ENCODE measurements at places on chromosomes 1 and 21.
A peak's percentile ranks its signal among the peaks of the same experiment; 100 is the strongest.

DNA sequence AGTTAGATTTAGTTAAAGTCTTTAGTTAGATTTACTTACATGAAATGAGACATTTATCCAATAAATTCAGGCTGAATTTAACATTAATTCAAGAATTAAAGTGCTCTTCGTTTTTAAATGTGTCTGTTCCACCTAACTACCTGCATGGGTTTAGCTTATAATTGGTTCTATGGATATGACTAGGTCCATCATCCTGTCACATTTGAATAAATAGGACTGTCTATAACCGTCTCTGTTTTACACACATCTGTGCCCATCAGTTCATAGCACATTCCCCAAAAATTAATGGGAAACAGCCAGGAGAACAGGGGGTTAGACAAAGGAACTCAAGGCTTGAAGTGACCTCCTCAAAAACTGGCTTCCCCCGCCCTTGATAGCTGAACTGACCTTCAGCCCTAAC is 219.6 kb downstream of the MRPL39 start:
- no peaks in the 10 kb centered on the region for H3K36me3 ChIP-seq
- H3K27me3 ChIP-seq = no peaks in the 10 kb centered on the region
- H3K4me3 ChIP-seq = no peak overlapping the region
- H3K27ac ChIP-seq = no peak overlapping the region
- DNase-seq = no peak

DNA sequence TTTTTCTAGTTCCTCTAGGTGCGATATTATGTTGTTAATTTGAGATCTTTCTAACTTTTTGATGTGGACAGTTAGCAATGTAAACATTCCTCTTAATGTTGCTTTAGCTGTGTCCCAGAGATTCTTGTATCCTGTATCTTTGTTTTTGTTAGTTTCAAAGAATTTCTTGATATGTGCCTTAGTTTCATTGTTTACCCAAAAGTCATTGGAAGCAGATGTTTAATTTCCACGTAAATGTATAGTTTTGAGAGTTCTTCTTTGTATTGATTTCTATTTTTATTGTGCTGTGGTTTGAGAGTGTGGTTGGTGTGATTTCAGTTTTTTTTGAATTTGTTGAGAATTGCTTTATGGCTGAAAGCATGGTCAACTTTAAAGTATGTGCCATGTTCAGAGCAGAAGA is 319.4 kb downstream of the PTBP2 start:
- H3K27me3 ChIP-seq = no peaks in the 10 kb centered on the region
- H3K27ac ChIP-seq = no peak overlapping the region
- DNase-seq = no peak
- no peaks in the 10 kb centered on the region for H3K4me1 ChIP-seq
- H3K36me3 ChIP-seq = no peaks in the 10 kb centered on the region
- no peak overlapping the region for H3K4me3 ChIP-seq

- no peak overlapping the region for H3K27ac ChIP-seq
- no peak overlapping the region for H3K4me3 ChIP-seq
- no peaks in the 10 kb centered on the region for H3K4me1 ChIP-seq
- DNase-seq = no peak
- no peaks in the 10 kb centered on the region for H3K27me3 ChIP-seq
- no peaks in the 10 kb centered on the region for H3K36me3 ChIP-seq
Measured at GRCh38 chr1:171852272-171852671, 11.0 kb downstream of the DNM3 start.

GRCh38 chr1:110408488-110408887 is 994 bp upstream of the LAMTOR5 start:
- H3K27me3 ChIP-seq = no peaks in the 10 kb centered on the region
- DNase-seq = no peak
- peak overlapping the region; percentile 76 for H3K4me3 ChIP-seq
- H3K27ac ChIP-seq = no peak overlapping the region
- peaks cover 29% of the 10 kb centered on the region for H3K4me1 ChIP-seq

- no peak for DNase-seq
- H3K4me1 ChIP-seq = no peaks in the 10 kb centered on the region
- no peak overlapping the region for H3K4me3 ChIP-seq
- no peak overlapping the region for H3K27ac ChIP-seq
- no peaks in the 10 kb centered on the region for H3K27me3 ChIP-seq
Measured at GRCh38 chr1:114561333-114561732, 20.1 kb downstream of the BCAS2 start.

DNA sequence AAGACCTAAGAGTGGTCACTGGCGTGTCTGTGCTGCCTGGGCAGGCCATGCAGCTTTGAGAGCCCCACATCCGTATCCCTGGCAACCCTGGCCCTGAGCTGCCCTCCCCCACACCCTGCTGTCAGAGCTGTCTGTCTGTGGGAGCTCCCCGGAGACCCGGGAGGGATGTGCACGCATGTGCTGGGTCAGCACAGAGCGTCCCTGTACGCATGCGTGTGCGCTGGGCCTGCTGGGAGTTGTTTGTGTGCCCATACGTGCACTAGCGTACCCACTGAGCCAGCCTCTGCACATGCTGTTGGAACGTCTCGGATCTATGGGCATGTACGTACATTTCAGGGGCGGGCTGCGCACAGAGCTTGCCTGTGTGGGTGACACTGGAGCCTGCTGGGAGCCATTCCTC is 89.3 kb downstream of the EPHB2 start:
- peaks cover 4% of the 10 kb centered on the region for H3K27me3 ChIP-seq
- H3K27ac ChIP-seq = no peak overlapping the region
- no peak for DNase-seq
- H3K4me3 ChIP-seq = no peak overlapping the region
- H3K36me3 ChIP-seq = no peaks in the 10 kb centered on the region

GRCh38 chr1:6623269-6623965 is 1.3 kb upstream of the THAP3 start:
- H3K27ac ChIP-seq = no peak overlapping the region
- no peak overlapping the region for H3K4me3 ChIP-seq
- peaks cover 22% of the 10 kb centered on the region for H3K4me1 ChIP-seq
- H3K36me3 ChIP-seq = peaks cover 50% of the 10 kb centered on the region
- no peak for DNase-seq

- H3K27me3 ChIP-seq = no peaks in the 10 kb centered on the region
- H3K36me3 ChIP-seq = no peaks in the 10 kb centered on the region
- no peak for DNase-seq
- peaks cover 30% of the 10 kb centered on the region for H3K4me1 ChIP-seq
- H3K4me3 ChIP-seq = no peak overlapping the region
Measured at GRCh38 chr1:205258719-205259118, 31.0 kb downstream of the TMCC2 start.

GRCh38 chr1:97824200-97824599 is 96.6 kb downstream of the DPYD start:
- H3K27me3 ChIP-seq = no peaks in the 10 kb centered on the region
- no peaks in the 10 kb centered on the region for H3K36me3 ChIP-seq
- DNase-seq = no peak
- H3K4me1 ChIP-seq = no peaks in the 10 kb centered on the region
- no peak overlapping the region for H3K27ac ChIP-seq

DNA sequence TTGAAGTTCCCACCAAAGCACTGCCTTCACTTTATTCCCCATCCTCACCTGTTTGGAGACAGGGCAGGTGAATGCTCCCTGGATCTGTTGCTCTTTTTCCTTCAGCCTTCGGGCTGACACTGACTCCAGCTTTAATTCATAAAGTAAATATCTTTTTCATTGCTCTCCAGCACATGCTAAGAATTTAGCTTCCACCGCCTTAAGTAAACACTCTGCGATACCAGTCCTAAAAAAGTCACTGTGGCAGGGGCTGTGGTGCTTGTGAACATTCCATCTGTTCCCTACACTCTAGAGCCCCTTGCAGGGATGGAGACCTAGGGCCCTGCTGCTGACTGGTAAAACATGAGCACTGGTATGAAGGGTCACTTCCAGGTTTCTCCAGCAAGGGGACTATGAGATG is 896 bp upstream of the PLA2G2A start:
- no peaks in the 10 kb centered on the region for H3K36me3 ChIP-seq
- H3K27me3 ChIP-seq = no peaks in the 10 kb centered on the region
- no peak for DNase-seq
- peaks cover 11% of the 10 kb centered on the region for H3K4me1 ChIP-seq

GRCh38 chr21:35291973-35292627 is 243.0 kb upstream of the RUNX1 start:
- no peak overlapping the region for H3K4me3 ChIP-seq
- DNase-seq = no peak
- H3K27me3 ChIP-seq = no peaks in the 10 kb centered on the region
- H3K27ac ChIP-seq = no peak overlapping the region
- H3K36me3 ChIP-seq = no peaks in the 10 kb centered on the region
- H3K4me1 ChIP-seq = peaks cover 15% of the 10 kb centered on the region

DNA sequence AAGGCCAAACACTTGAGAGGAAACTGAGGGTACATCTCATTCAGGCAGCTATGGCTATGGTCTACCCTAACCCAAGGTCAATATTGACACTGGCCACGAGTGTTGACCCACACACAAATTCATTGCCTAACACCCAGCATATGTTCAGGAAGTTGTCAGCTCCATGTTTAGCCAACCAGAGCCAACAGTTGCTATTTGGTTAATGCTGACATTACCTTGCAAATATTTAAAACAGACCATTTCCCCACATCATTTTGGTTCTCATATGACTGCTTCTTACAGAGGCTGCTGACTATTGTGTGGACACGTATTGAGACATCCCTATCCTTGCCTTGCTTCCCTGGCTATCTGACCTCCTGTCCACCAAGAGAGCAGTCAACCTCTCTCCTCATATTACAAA is 97.3 kb downstream of the LMX1A start:
- no peaks in the 10 kb centered on the region for H3K27me3 ChIP-seq
- H3K4me3 ChIP-seq = no peak overlapping the region
- no peaks in the 10 kb centered on the region for H3K36me3 ChIP-seq
- H3K27ac ChIP-seq = no peak overlapping the region
- DNase-seq = no peak
- peaks cover 3% of the 10 kb centered on the region for H3K4me1 ChIP-seq

DNA sequence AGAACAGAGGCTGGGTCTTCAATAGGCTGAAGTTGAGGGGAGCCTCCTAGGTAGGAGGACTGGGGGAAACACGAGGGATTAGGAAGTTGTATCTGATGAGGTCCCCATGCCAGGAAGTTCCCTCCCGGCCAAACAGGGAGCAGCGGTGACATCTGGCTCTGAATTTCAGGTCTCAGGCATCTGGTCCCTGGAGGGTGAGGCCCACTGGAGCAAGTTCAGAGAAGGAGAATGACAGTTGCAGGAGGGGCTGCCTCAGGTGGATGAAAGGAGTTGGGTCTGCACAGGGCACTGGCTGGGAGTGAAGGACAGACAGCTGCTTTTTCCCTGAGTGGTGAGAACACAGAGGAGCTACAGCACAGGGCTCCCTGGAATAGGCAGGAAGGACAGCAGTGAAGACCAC is 9.1 kb downstream of the TMEM9 start:
- H3K4me3 ChIP-seq = no peak overlapping the region
- H3K36me3 ChIP-seq = peaks cover 69% of the 10 kb centered on the region
- H3K27me3 ChIP-seq = no peaks in the 10 kb centered on the region
- H3K4me1 ChIP-seq = peaks cover 12% of the 10 kb centered on the region

DNA sequence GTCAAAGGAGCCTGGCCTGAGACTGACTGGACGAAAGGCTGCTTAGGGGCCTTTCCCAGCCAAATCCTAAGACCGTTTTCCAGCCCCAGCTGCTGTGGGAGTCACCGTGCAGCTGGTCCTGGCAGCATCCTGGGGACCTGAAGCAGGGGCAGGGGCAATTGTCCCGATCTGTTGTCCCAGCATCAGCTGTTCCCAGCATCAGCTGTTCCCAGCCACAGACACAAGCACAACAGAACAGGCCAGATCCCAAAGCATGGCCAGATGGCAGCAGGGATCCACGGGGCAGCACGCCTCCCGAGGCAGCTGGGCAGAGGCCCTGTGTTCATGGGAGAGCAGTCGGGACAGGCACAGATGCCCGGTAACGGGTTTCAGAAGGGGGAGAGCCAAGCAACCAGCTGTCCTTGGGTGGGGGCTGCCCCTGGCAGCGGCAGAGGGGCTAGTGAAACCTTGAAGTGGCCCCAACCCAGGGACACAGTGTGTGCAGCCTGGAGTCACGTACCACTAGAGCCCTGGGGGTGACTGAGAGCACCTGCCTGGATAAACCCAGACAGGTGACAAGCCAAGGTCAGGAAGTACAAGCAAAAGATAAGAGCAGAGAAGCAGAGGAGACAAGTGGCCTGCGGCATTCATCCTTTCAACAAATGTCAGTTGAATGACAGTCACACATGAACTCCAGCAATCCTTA is 13.3 kb downstream of the CELA2B start:
- no peak overlapping the region for H3K27ac ChIP-seq
- peaks cover 21% of the 10 kb centered on the region for H3K36me3 ChIP-seq
- no peaks in the 10 kb centered on the region for H3K4me1 ChIP-seq
- H3K4me3 ChIP-seq = no peak overlapping the region
- DNase-seq = no peak

DNA sequence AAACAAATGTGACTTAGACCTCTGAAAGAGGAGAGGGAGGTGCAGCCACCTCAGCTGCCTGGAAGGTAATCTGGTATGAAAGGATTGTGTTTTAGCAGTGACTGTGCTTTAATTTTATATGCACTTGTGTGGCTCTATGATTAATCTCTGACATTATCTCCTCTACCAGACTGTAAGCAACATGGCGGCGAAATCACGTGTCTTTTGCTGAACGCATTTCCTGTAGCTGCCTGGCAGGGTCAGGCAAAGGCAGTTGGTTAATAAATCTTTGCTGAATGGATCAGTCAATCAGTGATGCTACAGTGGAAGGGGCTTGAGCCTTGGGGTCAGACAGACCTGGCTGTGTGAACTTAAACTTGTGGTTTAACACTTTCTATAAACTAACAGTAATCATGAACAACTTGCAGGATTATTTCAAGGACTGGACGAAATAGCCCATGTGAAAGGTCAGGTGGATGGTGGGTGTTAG is 96.9 kb downstream of the ADSS2 start:
- no peak for DNase-seq
- no peaks in the 10 kb centered on the region for H3K36me3 ChIP-seq
- peaks cover 15% of the 10 kb centered on the region for H3K4me1 ChIP-seq
- H3K27me3 ChIP-seq = no peaks in the 10 kb centered on the region
- H3K27ac ChIP-seq = no peak overlapping the region

GRCh38 chr1:56387071-56387740 is 192.2 kb downstream of the PLPP3 start:
- no peak for DNase-seq
- peaks cover 6% of the 10 kb centered on the region for H3K4me1 ChIP-seq
- H3K27me3 ChIP-seq = no peaks in the 10 kb centered on the region

- H3K27ac ChIP-seq = no peak overlapping the region
- no peaks in the 10 kb centered on the region for H3K36me3 ChIP-seq
- peaks cover 7% of the 10 kb centered on the region for H3K4me1 ChIP-seq
- peaks cover 4% of the 10 kb centered on the region for H3K27me3 ChIP-seq
Measured at GRCh38 chr1:207645635-207646081, 725 bp downstream of the CR1L start.

GRCh38 chr1:54017979-54018378 is at the start of gene LDLRAD1:
Gene LDLRAD1 (minus strand): TSS chr1:54018186. CDS start chr1:54018112, 74 bp downstream.
- peaks cover 17% of the 10 kb centered on the region for H3K4me1 ChIP-seq
- H3K36me3 ChIP-seq = no peaks in the 10 kb centered on the region
- no peak within 1 kb of the TSS for H3K4me3 ChIP-seq
- H3K27ac ChIP-seq = no peak within 1 kb of the TSS
- no peak for DNase-seq
- peaks cover 5% of the 10 kb centered on the region for H3K27me3 ChIP-seq

DNA sequence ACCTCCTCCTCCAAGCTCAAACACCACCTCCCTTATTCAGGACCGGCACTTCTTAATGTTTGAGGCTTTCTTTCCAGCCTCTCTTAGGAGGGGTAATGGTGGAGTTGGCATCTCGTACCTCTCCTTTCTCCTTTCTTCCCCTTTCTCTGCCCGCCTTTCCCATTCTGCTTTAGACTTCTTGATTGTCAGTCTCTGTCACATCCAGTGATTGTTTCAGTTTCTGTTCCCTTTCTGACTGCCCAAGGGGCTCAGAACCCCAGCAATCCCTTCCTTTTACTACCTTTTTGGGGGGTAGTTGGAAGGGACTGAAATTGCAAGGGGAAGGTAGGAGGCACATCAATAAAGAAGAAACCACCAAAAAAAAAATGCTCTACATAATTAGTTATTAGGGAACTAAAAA is 5.6 kb downstream of the ELK4 start:
- no peak for DNase-seq
- peaks cover 27% of the 10 kb centered on the region for H3K4me1 ChIP-seq
- H3K4me3 ChIP-seq = no peak overlapping the region
- H3K27me3 ChIP-seq = no peaks in the 10 kb centered on the region
- peaks cover 24% of the 10 kb centered on the region for H3K36me3 ChIP-seq

Measured in suprapubic skin (tissue), 4 donors.